ENCODE measurements at places on chromosomes 3 and 15. TPM values are rescaled to one million over a fixed set of nuclear protein-coding genes. Genes with fewer than 3 reads are reported as not detected.

The ITIH3 gene
- 0.13 TPM for total RNA-seq

The SHF gene
- total RNA-seq: 15.4 TPM

The TLR9 gene
- not detected for total RNA-seq

The OR5K2 gene
- not detected for total RNA-seq

The LNP1 gene
- 2.7 TPM for total RNA-seq

The ADAMTS17 gene
- not detected for total RNA-seq

The IMPG2 gene
- total RNA-seq: 0.24 TPM

The SLCO2A1 gene
- total RNA-seq: 2.3 TPM

The TMEM45A gene
- total RNA-seq: 53.7 TPM

The EEF1AKMT4 gene
- total RNA-seq: 8.1 TPM

The MANF gene
- total RNA-seq: 187 TPM

The ACKR2 gene
- total RNA-seq: 1.1 TPM

The SLC24A5 gene
- not detected for total RNA-seq

The PSTPIP1 gene
- total RNA-seq: 1.4 TPM

The GPR15 gene
- not detected for total RNA-seq

The CHRNB4 gene
- total RNA-seq: not detected

The RNF111 gene
- 9.2 TPM for total RNA-seq

The WNT7A gene
- not detected for total RNA-seq

The IL5RA gene
- not detected for total RNA-seq

The GNAT1 gene
- total RNA-seq: not detected

The RTP1 gene
- not detected for total RNA-seq

The TOMM70 gene
- total RNA-seq: 44.2 TPM

The SERINC4 gene
- not detected for total RNA-seq

The FBXL2 gene
- 10.0 TPM for total RNA-seq

The XXYLT1 gene
- total RNA-seq: 37.1 TPM

The PLA2G4D gene
- total RNA-seq: not detected

The FAM3D gene
- not detected for total RNA-seq

The KCNH8 gene
- not detected for total RNA-seq
